Panc1 (cell line): ENCODE measurements at places on chromosomes 1 and 21.

DNA sequence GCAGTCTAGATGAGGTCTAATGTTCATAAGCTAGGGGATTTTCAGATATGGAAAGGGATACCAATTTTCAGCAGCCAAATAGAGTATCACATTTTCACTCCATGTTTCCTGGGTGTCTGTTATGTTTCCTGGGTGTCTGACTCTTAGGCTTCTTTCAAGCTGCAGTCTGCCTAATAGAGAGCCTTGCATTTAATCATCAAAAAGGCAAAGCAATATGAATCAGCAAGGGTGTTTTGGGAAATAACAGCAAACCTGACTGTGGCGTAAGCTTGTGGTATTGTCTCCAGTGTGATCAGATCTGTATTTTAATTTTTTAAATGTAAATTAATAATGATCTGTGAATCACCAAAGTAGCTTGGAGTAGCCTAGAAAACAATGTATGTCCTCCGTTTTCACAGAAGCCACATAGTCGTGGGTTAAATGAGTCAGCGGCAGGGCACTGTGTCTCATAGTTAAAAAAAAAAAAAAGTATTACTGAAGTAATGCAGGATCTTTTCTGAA is 10.4 kb downstream of the LGALS8 start:
- DNase-seq: no peak

DNA sequence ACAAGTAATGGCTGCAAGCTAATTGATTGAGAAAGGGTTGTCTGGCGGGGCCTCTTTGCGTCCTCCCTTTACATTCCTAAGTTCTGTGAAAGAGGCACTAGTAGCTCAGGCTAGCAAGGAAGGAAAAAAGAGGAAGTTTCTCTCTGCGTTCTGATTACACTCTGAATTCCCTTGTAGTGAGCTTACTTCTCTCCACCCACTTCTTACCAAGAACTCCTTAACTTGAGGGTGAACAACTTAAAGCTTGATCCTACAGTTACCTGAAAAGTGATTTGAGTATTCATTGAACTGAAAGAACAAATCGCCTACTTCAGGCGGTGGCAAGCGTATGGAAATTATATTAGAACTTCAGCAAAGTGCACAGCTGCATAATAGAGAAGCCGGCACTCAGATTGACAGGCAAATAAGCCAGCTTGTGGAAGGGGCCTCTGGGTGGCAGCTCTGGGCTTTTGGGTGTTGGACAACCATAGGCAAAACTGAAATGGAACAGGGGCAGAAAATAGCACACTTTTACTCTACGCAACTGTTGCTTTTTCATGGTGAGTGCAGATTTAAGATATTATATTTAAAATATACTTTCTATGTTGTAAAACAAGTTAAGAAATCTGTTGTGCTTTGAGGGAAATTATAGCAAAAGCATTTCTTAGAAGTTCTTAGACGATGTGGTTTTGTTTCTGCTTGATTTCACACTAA is 464.5 kb downstream of the USP25 start:
- no peak for DNase-seq

GRCh38 chr1:202045705-202046104 is 35.3 kb downstream of the ELF3 start:
- no peak for DNase-seq

- no peak for DNase-seq
Observed at GRCh38 chr1:2449636-2450454, 26.2 kb upstream of the PLCH2 start.

- no peak for DNase-seq
Observed at GRCh38 chr21:46325073-46325912, 1.3 kb downstream of the PCNT start.

DNA sequence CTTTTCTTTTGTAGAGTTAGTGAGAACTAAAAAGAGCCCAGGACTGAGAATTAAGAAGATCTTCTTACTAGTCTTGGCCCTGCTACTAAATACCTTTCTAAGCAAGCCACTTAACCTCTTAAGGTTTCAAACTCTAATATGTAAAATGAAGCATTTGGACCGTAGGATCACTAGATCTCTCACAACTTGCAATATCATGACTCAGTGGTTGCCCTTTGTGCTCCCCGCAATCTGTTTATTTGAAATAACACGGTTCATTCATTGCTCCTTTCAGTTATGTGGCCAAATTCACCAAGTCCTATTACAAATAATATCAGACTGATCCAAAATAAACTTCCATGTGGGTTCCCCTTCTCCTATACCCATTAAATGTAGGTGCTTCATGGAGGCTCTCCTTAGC is 10.8 kb downstream of the PALMD start:
- DNase-seq: no peak
